Effector memory CD4-positive, alpha-beta T cell (primary cell): ENCODE measurements at places on chromosomes 2 and 18.

GRCh38 chr2:225494100-225494459 is 94.6 kb downstream of the NYAP2 start:
- no peak for DNase-seq

- DNase-seq: no peak
Measured at GRCh38 chr18:27787547-27787946, 389.4 kb downstream of the CDH2 start.

GRCh38 chr2:134039912-134040581 is 213.8 kb upstream of the MGAT5 start:
- no peak for DNase-seq

GRCh38 chr18:37161491-37161890 is 332.6 kb downstream of the KIAA1328 start:
- DNase-seq: no peak

- no peak for DNase-seq
Measured at GRCh38 chr2:238905224-238905623, 57.3 kb downstream of the TWIST2 start.

- no peak for DNase-seq
Measured at GRCh38 chr2:127153691-127154158, 46.8 kb upstream of the BIN1 start.

- DNase-seq: no peak
Measured at GRCh38 chr18:26637324-26637723, 89.0 kb upstream of the KCTD1 start.

DNA sequence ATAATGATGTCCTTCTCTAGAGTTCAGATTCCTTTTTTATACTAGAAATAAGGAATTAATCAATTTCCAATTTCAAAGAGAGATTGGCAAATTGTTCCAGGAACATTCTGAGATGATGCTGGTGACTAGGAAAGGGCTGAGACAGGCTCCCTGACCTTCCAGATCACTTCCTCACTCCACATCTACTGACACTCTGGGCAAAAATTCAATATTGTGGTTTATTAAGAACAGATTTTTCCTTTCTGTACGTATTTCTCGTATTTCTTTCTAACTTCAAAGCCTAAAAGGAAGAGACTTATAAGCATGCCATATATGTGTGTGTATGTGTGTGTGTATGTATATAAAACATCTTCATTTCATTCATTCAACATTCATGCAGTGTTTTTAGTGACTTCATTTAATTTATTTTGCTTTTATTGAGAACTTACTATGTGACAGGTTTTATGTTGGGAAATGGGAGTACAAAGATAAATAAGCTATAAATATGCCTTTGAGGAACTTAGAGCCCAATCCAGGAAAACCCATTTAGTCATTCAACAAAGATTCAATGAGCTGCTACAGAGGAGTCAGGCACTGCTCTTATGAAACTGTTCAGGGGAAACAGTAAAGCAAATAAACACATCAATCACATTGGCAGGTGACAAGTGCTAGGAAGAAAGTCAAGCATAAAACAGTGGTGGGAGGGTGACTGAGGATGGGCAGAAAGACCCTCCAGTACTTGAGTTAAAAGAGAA is 137.9 kb downstream of the RDH14 start:
- DNase-seq: no peak
